A673 (cell line): ENCODE measurements at places on chromosomes 16 and 17.

DNA sequence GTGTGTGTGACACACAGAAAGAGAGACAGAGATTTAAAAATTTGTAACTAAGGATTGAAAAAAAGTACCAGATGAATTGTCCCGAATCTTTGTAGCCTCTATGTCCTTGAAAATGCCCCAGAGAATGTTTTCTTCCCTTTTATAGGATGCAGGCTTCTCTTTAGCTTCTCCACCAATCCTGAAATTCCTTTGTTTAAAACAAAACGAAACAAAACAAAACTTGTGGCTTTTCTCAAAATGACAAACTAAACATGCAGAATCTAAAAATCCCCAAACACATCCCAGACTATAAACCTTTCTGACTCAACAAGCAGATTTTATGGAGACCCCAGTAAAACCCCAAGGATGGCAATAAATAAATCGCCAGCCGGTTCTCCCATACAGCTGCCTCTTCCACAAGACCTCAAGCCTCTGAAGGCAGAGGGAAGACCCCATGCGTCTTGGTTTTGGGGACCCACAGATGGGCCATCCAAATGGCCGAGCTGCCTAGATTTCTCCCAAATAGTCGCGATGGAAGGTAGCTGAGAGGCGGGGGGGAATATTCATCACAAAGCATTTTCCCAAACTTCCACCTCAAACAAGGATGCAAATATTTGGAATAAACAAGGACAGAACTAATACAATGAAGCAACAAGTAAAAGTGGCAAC lies 269.5 kb upstream of the FOXF1 start:
- H3K4me1 ChIP-seq, result no peaks in the 10 kb centered on the region
- H3K4me3 ChIP-seq, result no peak overlapping the region
- peaks cover 65% of the 10 kb centered on the region for H3K27me3 ChIP-seq
- H3K36me3 ChIP-seq, result no peaks in the 10 kb centered on the region
- no peak overlapping the region for H3K27ac ChIP-seq
- DNase-seq, result no peak

GRCh38 chr16:47392081-47392480 lies 68.8 kb downstream of the ITFG1 start:
- no peaks in the 10 kb centered on the region for H3K4me1 ChIP-seq
- no peak overlapping the region for H3K4me3 ChIP-seq
- DNase-seq, result no peak
- no peak overlapping the region for H3K27ac ChIP-seq
- H3K27me3 ChIP-seq, result no peaks in the 10 kb centered on the region

- peaks cover 9% of the 10 kb centered on the region for H3K4me1 ChIP-seq
- no peaks in the 10 kb centered on the region for H3K36me3 ChIP-seq
- no peak for DNase-seq
- H3K27ac ChIP-seq, result peak overlapping the region; percentile 12
- H3K27me3 ChIP-seq, result no peaks in the 10 kb centered on the region
- no peak overlapping the region for H3K4me3 ChIP-seq
These were observed 47.9 kb downstream of the MAPT start for GRCh38 chr17:45942284-45942683.

- DNase-seq, result no peak
- no peak overlapping the region for H3K27ac ChIP-seq
- no peaks in the 10 kb centered on the region for H3K36me3 ChIP-seq
- no peaks in the 10 kb centered on the region for H3K4me1 ChIP-seq
- H3K27me3 ChIP-seq, result no peaks in the 10 kb centered on the region
These were observed 104.7 kb downstream of the UTP18 start for GRCh38 chr17:51365090-51365489.

GRCh38 chr17:82236142-82236971 lies 7.5 kb downstream of the SLC16A3 start:
- H3K4me1 ChIP-seq, result peaks cover 39% of the 10 kb centered on the region
- DNase-seq, result peak; percentile 84
- no peak overlapping the region for H3K4me3 ChIP-seq
- no peaks in the 10 kb centered on the region for H3K36me3 ChIP-seq
- peak overlapping the region; percentile 35 for H3K27ac ChIP-seq
- H3K27me3 ChIP-seq, result no peaks in the 10 kb centered on the region

DNA sequence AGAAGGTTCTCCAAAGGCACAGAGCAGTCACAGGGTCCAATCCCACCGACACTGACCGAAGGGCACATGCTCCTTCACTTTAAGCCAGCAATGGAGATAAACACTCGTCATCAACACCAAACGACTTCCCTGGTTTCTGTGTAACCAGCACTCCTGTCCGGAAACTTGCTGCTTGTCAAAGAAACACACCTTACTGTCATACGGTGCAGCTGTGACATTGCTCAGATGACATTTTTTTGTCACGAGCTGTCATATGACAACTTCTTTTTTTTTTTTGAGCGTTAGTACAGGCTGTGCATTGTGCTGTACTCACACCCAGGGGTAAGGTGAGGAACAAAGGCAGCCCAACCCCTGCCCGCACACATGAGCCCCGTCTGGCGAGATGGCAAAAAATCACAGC lies 39.2 kb downstream of the TLE7 start:
- H3K4me3 ChIP-seq, result no peak overlapping the region
- H3K36me3 ChIP-seq, result no peaks in the 10 kb centered on the region
- no peak for DNase-seq
- no peaks in the 10 kb centered on the region for H3K4me1 ChIP-seq

DNA sequence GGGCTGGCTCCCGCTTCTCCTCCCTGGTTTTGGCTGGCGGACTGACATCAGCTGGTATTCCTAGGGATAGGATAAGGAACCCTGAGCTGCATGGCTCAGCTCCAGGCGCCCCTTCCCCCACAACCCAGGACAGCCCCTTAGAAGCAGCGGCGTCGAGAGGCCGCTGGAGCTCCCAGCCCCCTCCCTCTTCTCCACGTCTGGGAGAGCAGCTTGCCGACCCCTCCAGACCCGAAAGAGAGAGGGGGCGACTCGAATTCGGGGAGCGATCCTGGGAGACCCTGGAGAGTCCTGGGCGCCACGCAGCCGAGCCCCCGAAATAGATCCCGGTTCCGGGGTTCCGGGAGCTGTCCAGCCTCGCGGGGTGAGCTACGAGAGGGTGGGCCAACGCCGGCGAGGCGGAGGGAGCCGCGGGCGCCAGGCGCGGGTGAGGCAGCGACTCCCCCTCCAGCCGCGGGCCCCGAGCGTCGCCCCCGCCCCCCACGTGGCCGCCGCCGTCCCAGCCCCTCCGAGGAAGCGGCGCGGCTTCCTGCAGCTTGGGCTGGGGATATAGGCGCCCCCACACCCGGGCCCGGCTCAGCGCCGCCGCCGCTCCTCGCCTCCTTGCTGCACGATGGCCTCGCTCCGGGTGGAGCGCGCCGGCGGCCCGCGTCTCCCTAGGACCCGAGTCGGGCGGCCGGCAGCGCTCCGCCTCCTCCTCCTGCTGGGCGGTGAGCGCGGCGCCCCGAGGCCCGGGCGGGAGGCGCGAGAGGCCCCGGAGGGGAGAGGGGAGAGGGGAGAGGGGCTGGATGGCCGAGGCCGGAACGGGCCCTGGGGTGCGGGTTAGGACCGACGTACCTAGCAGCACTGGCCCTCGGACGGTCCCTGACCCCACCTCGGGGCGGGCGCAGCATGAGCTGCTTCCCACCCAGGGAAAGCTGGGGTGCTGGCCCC lies at the start of gene RAMP2:
RAMP2 (plus strand) TSS at position 576 of the 930 bp plus-strand sequence; CDS start at position 611, 35 bp downstream.
- DNase-seq, result peak; percentile 19
- no peak within 1 kb of the TSS for H3K27ac ChIP-seq
- H3K27me3 ChIP-seq, result no peaks in the 10 kb centered on the region
- H3K36me3 ChIP-seq, result no peaks in the 10 kb centered on the region

DNA sequence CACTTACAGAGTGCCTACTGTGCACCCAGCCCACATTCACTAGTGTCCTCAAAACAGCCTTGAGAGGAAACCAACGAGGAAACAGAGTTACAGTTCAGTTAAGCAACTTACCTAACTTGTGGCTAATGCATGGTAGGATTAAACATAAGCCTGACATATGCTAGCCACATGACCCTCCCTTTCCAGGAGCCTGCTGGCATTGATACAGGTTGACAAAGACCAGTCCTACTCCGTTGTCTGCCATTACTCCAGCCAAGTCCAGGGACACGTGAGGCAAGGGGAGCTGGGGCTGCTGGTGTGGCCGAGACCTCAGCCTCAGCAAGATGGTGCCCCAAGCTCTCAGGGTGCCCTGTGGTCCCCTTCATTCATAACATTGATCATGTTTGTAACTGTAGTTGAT lies 37.9 kb downstream of the SNX20 start:
- H3K4me3 ChIP-seq, result no peak overlapping the region
- H3K4me1 ChIP-seq, result no peaks in the 10 kb centered on the region
- H3K27ac ChIP-seq, result no peak overlapping the region
- H3K27me3 ChIP-seq, result no peaks in the 10 kb centered on the region
- no peak for DNase-seq

DNA sequence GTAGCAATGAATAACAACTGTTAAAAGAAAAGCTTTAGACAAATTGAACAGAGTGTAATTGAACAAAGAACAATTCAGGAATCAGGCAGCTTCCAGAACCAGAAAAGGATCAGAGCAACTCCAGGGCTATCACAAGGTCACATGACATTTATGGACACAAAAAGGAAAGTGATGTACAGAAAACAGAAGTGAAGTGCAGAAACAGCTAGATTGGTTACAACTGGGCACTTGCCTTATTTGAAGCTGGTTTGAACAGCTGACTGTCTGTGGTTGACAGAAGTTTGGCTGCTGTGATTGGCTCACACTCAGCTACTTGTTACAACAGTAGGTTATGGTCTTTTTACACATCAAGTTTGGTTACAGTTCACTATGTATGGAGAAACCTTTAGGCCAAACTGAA lies 14.8 kb downstream of the EFCAB5 start:
- H3K27ac ChIP-seq, result no peak overlapping the region
- no peaks in the 10 kb centered on the region for H3K36me3 ChIP-seq
- no peaks in the 10 kb centered on the region for H3K27me3 ChIP-seq
- no peak overlapping the region for H3K4me3 ChIP-seq
- DNase-seq, result no peak
- no peaks in the 10 kb centered on the region for H3K4me1 ChIP-seq

DNA sequence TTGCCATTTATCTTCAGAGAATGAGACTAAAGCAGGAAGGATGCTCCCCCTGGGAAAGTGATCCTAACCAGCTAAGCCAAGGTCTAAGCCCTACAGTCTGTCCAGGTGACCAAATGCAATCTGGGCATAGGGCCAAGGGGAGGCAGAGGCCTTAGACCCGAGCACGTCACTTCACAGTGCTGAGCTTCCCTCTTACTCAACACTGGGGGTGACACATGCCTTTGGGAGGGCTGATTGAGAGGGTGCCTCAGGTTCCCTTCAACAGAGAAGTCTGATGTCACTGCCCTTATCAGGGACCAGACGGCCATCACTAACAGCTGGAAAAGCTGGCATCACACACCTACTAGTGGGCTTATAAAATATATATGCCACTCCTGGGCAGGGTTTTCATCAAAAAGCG lies 4.0 kb downstream of the CIAO2B start:
- H3K36me3 ChIP-seq, result no peaks in the 10 kb centered on the region
- H3K4me3 ChIP-seq, result no peak overlapping the region
- H3K4me1 ChIP-seq, result peaks cover 13% of the 10 kb centered on the region
- H3K27me3 ChIP-seq, result peaks cover 11% of the 10 kb centered on the region
- DNase-seq, result no peak
- H3K27ac ChIP-seq, result no peak overlapping the region

- DNase-seq, result no peak
- no peak overlapping the region for H3K27ac ChIP-seq
- no peaks in the 10 kb centered on the region for H3K4me1 ChIP-seq
- no peaks in the 10 kb centered on the region for H3K36me3 ChIP-seq
- H3K4me3 ChIP-seq, result no peak overlapping the region
These were observed 8.1 kb downstream of the COX6A2 start for GRCh38 chr16:31420037-31420436.

- peaks cover 16% of the 10 kb centered on the region for H3K36me3 ChIP-seq
- no peaks in the 10 kb centered on the region for H3K27me3 ChIP-seq
- H3K4me3 ChIP-seq, result no peak overlapping the region
- no peak overlapping the region for H3K27ac ChIP-seq
- no peak for DNase-seq
These were observed 23.4 kb downstream of the RBL2 start for GRCh38 chr16:53457670-53458069.

GRCh38 chr16:75058806-75059205 lies 57.8 kb downstream of the LDHD start:
- no peaks in the 10 kb centered on the region for H3K36me3 ChIP-seq
- no peak overlapping the region for H3K4me3 ChIP-seq
- H3K27ac ChIP-seq, result no peak overlapping the region
- H3K4me1 ChIP-seq, result peaks cover 17% of the 10 kb centered on the region

DNA sequence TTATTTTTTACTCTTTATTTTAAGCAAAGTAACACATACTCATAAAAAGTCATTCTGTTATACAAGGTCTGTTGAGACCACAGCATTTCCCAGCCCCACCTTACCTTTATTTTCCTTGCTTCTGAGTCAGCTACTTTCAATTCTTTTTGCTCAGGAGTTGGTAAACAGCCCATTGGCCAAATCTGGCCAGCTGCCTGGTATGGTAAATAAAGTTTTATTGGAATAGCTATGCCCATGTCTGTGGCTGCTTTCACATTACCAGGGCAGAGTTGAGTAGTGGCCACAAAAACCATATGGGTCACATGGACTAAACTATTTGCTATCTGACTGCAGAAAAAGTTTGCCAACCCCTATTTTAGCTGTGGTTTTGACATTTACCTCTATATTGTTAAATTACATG lies 3.4 kb upstream of the NSRP1 start:
- H3K4me1 ChIP-seq, result peaks cover 15% of the 10 kb centered on the region
- no peaks in the 10 kb centered on the region for H3K27me3 ChIP-seq
- no peak overlapping the region for H3K27ac ChIP-seq
- no peak overlapping the region for H3K4me3 ChIP-seq

DNA sequence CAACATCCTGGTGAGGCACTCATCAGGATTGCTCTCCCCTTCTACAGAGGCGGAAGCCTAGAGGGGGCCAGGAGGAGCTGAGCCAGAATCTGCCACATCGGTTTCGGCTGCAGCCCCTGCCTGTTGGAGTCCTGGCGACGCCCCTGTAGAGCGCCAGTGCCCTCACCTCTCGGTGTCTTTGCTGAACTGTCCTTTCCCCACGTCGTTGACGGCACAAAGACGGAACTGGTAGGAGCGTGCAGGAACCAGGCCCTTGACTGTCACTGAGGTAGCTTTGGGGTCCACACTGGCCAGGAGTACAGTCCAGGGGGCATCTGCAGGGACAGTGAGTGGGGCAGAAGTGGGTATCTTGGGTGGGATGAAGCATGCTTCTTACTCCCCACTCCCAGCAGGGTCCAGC lies 110.3 kb upstream of the CDC42EP4 start:
- H3K36me3 ChIP-seq, result no peaks in the 10 kb centered on the region
- H3K4me3 ChIP-seq, result no peak overlapping the region
- H3K27ac ChIP-seq, result no peak overlapping the region
- H3K4me1 ChIP-seq, result peaks cover 8% of the 10 kb centered on the region
- DNase-seq, result no peak

DNA sequence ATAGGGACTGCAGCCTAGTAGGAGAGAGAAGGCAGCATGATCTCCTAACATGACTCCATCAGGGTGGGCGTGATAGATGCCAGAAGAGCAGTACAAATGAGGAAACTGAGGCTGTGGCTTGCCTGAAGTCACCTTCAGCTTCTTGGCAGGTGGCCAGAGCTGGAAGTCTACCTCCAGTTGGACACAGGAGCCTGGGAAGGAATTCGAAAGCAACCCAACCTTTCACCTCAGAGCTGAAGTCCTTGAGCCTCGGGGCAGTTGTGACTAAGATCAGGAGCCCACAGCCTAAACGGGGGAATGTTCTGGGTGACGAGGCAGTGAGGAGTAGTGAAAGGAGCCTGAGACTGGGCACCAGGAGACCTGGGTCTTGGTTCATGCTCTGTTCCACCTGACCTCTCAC lies 9.4 kb upstream of the SLC52A1 start:
- H3K27me3 ChIP-seq, result no peaks in the 10 kb centered on the region
- no peaks in the 10 kb centered on the region for H3K4me1 ChIP-seq
- H3K4me3 ChIP-seq, result no peak overlapping the region
- no peak for DNase-seq
- no peak overlapping the region for H3K27ac ChIP-seq
